ENCODE measurements at places on chromosomes 1 and 21. TPM values are rescaled to one million over a fixed set of nuclear protein-coding genes. Genes with fewer than 3 reads are reported as not detected.

DNA sequence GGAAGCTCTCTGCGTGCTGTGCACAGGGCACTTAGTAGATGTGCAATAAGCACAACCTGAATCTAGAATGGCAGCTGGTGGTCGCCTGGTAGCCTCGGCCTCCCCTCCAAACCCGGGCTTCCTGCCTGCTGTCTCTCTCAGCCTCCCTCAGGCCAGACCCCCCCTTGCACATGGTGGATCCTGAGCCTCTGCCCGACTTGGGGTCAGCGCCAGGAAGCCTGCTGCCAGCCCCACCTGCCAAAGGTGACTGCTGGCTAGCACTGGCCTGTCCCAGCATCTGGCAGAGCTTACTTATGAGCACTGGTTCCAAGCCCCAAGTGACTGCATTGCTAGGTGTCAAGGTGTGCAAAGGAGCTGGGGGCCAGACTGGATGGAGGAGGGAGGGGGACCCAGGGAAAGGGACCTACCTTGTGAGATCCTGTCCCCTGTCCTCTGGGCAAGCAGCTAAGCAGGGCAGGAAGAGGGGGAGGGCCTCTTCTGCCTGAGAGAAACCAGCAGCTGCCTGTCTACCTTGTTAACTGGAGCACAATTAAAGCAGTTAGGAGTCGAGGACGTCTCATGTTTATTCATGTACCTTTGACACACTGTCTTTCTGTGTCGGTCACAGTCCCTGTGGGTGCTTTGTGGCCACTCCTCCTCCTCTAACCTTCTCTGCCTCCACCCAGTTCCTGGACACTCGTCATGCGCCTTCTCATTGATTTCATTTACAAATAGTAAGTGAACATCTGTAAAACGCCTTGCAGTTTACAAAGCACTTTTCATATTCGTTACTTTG is 100.9 kb downstream of the DDX20 start:
- DNase-seq, result no peak

GRCh38 chr1:168301664-168302320 is 21.1 kb downstream of the TBX19 start:
- no peak for DNase-seq

DNA sequence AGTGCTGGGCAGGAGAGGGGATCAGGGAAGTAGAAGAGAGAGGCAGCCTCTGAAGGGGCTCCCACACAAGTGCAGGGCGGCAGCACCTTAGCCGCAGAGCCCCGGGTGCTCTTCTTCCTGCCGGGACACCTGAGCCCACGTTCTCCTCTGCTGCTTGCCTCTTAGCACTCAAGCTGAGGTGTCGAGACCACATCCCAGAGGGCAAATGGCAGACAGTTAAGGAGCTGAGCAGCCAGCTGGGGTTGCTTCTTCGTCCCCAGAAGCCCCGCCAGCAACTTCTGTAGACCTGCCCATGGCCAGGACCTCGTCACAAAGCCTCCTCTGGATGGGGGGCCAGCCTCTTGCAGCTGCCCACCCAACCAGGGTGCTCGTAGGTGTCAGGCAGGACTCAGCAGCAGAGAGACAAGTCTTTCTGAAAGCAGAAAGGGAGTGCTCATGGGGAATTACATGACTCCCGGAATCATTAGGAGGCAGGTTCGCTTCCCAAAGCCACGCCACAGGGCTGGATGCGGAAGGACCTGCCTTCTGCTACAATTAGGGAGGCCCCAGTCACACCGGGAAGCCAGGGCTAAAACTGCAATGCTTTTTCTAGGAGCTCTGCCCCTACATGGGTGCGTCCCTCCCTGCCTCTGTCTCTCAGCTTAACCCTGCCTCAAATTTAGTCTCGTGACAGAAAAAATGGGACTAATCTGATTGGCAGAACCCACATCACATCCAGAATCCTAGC is 141.4 kb upstream of the RAB4A start:
- no peak for DNase-seq

GRCh38 chr1:39642796-39643195 is 3.4 kb upstream of the HEYL start:
- DNase-seq, result no peak

DNA sequence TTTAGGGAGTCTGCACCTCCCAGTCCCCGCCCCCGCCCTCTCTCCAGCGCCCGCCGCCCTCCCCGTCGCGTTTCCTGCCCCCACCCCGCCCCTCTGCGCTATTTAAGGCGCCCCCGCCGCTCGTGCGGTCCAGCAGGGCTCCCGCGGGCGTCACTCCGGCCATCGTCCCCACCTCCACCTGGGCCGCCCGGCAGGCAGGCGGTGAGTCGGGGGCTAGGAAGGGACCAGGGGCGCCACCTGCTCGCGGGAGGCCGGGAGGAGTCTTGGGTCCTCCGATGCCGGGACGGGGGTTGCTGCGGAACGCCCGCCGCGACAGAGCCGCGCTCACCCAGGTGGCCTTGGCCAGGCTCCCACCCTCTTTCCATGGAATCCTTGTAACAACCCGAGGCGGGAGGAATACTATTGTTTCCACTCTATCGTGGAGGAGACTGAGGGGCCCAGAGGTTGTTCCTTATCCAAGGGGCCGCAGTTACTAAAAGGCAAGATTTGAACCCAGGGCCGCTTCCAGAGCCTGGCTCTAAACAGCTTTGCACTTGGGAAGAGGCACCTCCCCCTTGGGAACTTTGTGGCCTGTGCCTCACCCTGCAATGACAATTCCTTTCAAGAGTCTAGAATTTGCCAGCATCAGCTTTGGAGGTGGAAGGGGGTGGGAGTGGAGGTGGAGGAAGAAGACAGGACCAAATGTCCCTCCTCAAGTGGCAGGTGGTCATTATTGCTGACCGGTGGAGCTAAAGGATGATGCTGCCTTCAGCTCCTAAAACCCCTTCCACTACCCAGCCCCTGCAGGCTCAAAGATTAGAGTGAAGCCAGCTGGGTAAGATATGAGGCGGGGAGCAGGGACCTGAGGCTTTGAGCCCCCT is at the start of gene GJA4:
Gene GJA4 (plus strand): TSS at position 132 of the 860 bp plus-strand sequence. CDS start 1,215 bp downstream, outside the sequence.
- DNase-seq, result no peak

DNA sequence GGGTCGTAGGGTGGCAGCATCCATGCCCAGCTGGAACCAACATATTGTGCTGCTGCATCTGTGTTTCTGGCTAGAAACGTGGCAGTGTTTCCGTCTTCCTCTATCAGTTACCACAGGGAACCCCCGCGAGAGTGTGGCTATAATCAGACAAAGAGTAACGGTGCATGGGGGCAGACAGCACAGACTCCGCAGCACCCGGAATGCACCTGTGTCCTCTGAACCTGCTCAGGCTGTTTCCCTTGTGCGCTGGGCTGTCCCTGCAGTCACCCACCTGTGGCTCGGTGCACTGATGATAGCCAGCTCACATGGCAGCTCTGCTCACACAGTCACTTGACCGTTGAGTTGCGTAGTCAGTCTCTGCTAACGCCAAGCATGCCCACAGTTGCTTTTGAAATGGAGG is 11.4 kb upstream of the PCBP3 start:
- DNase-seq, result no peak

DNA sequence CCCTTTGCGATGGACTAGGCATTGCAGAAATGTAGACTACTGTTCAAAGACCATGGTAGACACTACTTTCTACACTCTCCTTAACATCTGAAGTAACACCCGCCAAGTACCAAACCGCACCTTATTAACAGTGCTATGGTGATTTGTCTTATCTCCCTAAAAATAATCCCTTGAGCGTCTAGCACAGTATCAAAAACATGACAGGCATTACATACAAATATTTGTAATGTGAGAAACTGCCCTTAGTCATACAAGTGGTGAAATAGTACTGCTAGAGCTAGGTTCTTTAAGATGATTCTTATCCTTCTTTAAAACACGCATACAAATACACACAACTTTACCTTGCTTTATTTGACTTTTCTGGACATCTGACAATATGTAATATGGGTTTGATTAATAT is 27.2 kb downstream of the PUM1 start:
- DNase-seq, result no peak

The CSF3R gene
- total RNA-seq, result 0.20 TPM

The ADGRL2 gene
- total RNA-seq, result 13.5 TPM
